ENCODE measurements at places on chromosomes 4 and X. TPM values are rescaled to one million over a fixed set of nuclear protein-coding genes. Genes with fewer than 3 reads are reported as not detected.

DNA sequence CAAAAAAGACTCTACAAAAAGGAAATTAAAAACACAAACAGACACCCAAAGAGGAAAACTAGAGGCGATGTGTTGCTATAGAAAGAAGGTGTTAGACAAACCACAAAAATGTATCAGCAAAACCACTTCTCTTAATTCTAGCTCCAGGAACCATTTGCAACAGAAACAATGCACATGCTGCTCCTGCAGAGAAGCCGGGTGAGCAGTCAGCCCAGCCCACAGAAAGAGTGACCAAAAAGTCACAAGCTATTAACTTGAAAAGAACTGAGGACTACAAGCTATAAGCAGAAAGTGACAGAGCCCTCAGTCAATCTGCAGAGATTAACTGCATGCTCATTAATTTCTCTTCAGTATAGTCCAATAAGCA is 96.2 kb upstream of the KLHL13 start:
- no peak for DNase-seq

DNA sequence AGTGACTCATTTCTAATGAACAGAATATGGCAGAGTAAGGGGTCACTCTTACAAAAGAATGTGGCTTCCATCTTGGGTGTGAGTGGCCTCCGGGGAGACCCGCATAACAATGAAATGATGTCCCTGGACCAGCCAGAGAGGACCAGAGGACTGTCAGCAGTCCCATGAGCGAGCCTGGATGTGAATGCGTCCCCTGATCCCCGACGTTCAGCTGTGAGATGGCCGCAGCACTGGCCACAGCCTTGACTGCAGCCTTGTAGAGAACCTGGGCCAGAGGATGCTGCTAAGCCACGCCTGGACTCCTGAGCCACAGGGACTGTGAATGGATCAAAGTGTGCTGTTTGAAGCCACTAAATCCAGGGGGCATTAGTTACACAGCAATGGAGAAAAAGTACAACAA is 53.8 kb downstream of the MTNR1A start:
- DNase-seq, result no peak

- peak; percentile 88 for DNase-seq
These were observed 43.5 kb downstream of the MID1 start for GRCh38 chrX:10576777-10577447.

The TMPRSS11B gene
- not detected for total RNA-seq

The XAGE2 gene
- not detected for total RNA-seq

Measured in dermis microvascular lymphatic vessel endothelial cell (primary cell).